A549 treated with dexamethasone at 1 μM for 4 hours (cell line): ENCODE measurements at places on chromosomes 4 and X. TPM values are rescaled to one million over a fixed set of nuclear protein-coding genes. Genes with fewer than 3 reads are reported as not detected.

MAP3K15 gene
- total RNA-seq, result 1.6 to 2.2 TPM (median 1.9 TPM) in 5 replicates

PITX2 gene
- total RNA-seq, result 0.46 to 0.91 TPM (median 0.75 TPM) in 5 replicates

GABRB1 gene
- total RNA-seq, result not detected in 5 replicates

SUPT20HL2 gene
- not detected in 5 replicates for total RNA-seq
